Ureter (tissue), 1 donor: ENCODE measurements at places on chromosomes 2 and 18. TPM values are rescaled to one million over a fixed set of nuclear protein-coding genes. Genes with fewer than 3 reads are reported as not detected.

Gene UGT1A8
- 4.4 TPM for total RNA-seq

Gene CCDC148
- 3.4 TPM for total RNA-seq

Gene DTNA
- total RNA-seq, result 55.7 TPM

DNA sequence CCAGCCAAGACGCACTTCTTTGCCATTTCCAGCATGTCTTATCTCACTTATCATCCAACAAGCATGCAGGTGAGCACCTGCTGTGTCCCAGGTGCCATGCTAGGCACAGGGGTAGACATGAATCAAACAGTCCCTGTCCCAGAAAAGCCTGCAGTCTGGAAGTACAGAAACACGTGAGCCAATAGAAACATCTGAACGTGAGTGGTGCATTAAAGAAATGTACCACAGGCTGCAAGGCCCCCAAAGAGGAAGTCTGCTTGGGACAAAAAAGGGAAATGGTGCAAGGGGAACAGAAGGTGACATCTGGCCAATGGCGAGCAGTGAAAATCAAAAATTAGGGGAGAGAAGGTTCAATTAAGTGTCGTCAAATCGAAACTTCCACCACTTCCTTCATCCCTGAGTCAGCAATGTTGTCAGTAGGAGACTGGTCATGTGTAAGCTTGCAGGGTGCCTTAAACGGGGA is 17.6 kb upstream of the TMEM247 start:
- DNase-seq, result no peak

DNA sequence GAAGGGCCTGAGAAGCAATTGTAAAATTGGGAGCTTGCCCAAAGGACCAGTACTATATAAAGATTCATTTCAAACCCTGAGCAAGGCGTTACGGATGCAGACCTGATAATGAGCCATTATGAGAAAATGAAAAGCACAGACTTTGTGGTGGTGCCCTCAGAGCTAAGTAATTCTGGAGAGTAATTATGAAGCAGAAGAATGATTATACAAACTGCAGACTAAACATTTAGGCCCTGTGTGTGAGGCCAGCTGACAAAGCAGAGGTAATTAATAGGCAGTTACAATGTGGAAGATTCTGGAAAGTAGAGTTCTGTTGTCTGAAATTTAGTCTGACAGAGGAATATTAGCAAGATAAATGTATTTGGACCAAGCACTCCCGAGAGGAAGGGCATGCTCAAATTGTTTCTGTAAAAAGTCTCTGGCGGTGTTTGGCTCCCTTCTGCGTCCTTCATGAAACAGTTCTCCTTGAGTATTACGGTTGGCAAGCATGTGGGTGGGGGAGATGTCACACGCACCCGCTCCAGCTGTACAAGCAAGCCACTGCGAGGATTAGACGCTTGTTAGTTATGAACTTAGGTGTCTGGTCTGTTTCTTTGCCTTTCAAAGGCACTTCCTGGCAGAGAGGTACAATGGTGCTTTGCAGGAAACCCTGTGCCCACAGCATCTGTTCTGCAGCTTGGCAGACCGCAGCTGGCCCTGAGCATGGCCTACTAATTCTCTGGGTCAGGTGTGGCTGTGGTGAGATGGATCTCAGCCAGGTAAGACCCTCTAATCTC is 45.5 kb downstream of the CDC42EP3 start:
- DNase-seq, result no peak

GRCh38 chr2:10885094-10885860 is 26.5 kb upstream of the KCNF1 start:
- no peak for DNase-seq

GRCh38 chr18:59905686-59906091 is 5.9 kb downstream of the PMAIP1 start:
- no peak for DNase-seq

- DNase-seq, result no peak
These were observed 207.6 kb upstream of the CCDC150 start for GRCh38 chr2:196431957-196432356.
